M059J (cell line): ENCODE measurements at places on chromosomes 7 and 10. TPM values are rescaled to one million over a fixed set of nuclear protein-coding genes. Genes with fewer than 3 reads are reported as not detected.
A peak's percentile ranks its signal among the peaks of the same experiment; 100 is the strongest.

DNA sequence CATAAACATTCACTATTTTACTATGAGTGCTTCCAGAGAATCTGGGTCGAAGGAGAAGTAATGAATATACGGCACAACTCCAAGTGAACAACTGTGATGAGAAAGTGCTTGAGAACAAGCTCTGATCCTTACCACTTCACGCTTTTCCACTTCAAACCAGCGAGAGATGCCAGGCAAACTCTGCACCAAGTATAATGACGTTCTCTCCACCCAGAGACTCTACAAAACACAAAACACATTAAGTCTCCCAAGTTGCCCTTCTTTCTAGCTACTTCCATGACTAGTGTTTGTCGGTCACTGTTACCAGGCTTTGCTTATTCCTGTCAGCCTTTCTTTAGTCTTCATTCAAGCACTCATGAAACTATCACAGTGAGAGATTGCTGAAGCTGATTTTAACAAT is 193.1 kb upstream of the IMMP2L start:
- no peak for DNase-seq

Gene ACTR1A
- total RNA-seq = 120 and 173 TPM in 2 replicates

DNA sequence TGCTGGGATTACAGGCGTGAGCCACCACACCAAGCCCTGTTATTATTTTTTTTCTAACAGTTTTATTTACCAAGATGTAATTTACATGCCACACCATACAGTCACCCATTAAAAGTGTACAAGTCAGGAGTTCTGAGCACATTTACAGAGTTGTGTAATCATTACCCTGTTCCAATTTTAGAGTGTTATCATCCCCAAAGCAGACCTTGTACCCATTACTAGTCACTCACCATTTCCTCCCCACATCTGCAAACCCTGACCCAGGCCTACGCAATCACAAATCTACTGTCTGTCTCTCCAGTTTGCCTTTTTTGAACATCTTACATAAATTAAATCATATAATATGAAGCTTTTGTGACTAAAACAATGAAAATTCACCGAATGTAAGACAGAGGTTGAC is 402.9 kb upstream of the FOXK1 start:
- DNase-seq = no peak

GRCh38 chr7:130818056-130818455 is 84.0 kb upstream of the KLF14 start:
- DNase-seq = no peak

DNA sequence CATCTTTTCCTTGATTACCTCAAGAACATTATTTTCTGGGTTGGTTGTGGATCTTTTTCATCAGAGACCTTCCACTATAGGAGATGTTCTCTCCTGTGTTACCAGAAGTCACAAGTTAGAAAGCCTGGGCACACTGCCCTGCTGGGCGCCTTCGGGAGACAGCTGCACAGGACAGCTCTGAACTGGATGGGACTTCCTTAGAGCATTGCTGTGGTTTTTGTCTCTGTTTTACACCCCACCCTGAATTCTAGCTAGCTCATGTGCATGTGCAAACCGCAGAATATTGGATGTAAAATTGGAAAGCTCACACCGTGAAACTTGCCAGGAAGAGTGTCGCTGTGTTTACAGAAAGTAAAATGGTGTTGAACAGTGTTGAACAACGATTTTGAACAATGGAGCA is 54.4 kb upstream of the SEC61G start:
- DNase-seq = no peak

Gene DNAJB6
- total RNA-seq = 118 and 164 TPM in 2 replicates

Gene GIMAP2
- 5.6 and 6.3 TPM in 2 replicates for total RNA-seq

- DNase-seq = no peak
Measured at GRCh38 chr10:60430836-60431597, 41.3 kb upstream of the ANK3 start.

- peak; percentile 53 for DNase-seq
Measured at GRCh38 chr7:13829914-13830900, 159.3 kb downstream of the ETV1 start.

Gene CTAGE8
- 0.05 and 0.42 TPM in 2 replicates for total RNA-seq
